Osteocyte (in vitro differentiated cells): ENCODE measurements at places on chromosomes 7 and 10. TPM values are rescaled to one million over a fixed set of nuclear protein-coding genes. Genes with fewer than 3 reads are reported as not detected.

DNA sequence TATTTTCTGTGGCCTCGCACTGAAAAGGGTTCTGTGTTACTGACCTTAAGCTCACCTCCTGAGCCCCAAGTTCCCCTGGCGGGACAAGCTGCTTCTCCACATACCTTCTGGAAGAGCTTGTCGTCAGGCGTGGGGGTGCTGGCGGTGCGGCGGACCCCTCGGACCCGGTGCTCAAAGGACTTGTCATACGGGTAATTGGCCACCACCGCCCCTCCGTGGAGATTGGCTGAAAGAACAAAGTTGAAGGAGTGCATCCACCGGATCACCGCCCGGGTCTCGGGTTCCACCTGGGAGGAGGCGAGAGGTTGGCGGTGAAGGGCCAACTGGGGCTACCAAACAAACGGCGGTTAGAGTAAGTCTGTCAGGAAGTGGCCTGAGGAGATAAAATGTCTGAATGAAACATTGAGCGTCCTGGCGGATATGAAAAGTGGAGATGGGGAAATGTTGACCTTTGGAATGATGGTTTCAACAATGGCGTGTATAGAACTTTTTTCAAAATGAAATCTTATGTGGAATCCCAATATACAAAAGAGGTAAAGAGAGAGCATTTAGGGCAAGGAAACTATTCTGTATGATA is 16.5 kb downstream of the CPN1 start:
- DNase-seq = no peak

GRCh38 chr10:91123261-91123660 is 97.2 kb upstream of the PCGF5 start:
- DNase-seq = no peak

The NRP1 gene
- total RNA-seq = 208 and 222 TPM in 2 replicates

The HGF gene
- total RNA-seq = 13.9 and 16.0 TPM in 2 replicates

The MYO1G gene
- total RNA-seq = 0.05 TPM in 1 of 2 replicates, not detected in the other
